Astrocyte of the spinal cord (primary cell): ENCODE measurements at places on chromosomes 13 and 19.
A peak's percentile ranks its signal among the peaks of the same experiment; 100 is the strongest.

DNA sequence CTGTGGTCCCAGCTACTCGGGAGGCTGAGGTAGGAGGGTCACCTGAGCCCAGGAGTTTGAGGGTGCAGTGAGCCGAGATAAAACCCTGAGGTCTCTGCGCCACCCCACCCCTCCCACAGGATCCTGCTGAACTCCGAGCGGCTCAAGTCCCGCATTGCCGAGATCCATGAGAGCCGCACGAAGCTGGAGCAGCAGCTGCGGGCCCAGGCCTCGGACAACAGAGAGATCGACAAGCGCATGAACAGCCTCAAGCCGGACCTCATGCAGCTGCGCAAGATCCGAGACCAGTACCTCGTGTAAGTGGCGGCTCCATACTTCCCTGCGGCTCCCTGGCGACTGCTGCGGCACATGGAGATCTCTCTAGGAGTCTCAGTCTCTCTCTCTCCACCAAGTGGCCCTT is 6.6 kb upstream of the IFI30 start:
- no peak for DNase-seq

- no peak for DNase-seq
These were observed 83.9 kb upstream of the IRS2 start for GRCh38 chr13:109870274-109870673.

DNA sequence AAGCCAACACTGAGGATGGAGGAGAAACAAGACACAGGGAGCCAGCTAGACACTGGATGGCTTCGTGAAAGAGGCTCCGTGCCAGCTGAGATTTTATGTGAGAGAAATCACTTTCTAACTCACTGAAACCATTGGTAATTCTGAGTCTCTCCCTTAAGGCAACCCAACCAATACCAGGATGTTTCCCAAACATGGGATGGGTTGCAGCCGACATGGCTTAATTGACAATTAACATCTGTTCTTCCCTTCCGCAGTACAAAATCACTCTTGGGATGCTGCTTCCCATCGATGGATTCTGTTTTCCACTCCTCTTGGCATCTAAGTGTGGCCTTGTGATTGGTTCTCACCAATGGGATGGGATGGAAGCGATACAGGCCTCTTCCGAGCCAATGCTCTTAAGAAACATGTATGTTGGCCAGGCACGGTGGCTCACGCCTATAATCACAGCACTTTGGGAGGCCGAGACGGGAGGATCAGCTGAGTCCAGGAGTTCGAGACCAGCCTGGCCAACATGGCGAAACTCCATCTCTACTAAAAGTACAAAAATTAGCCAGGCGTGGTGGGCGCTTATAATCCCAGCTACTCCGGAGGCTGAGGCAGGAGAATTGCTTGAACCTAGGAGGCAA is 2.3 kb upstream of the ZNF787 start:
- DNase-seq, result no peak

- DNase-seq, result no peak
These were observed 251.3 kb upstream of the ATXN8OS start for GRCh38 chr13:69856331-69856730.

GRCh38 chr19:55836340-55836739 is at the start of gene NLRP4:
TSS of gene NLRP4 (plus strand) at chr19:55836540. CDS start at chr19:55852081, 15,541 bp downstream.
- DNase-seq, result no peak

- no peak for DNase-seq
These were observed 38.7 kb downstream of the SIAH3 start for GRCh38 chr13:45812695-45813372.

DNA sequence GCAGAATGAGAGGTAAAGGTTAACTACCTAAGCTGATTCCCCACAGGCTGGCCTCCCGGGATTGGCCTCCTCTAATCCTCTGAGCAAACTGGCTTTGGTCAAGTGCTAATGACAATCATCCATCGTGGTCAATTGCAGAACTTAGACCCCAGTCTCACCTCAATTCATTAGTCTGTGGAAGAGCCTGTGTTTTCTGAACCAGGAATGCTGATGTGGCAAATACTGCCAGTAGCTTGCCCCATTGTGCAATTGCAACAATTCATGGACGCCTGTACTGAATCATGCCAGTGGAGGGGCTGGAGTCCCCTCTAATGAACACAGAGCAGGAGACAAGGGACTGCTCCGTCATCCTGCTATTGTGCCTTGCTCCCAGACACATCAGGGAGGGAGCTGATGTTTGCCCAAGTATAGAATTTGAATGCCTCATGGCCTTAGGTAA is 1256.5 kb downstream of the EFNB2 start:
- no peak for DNase-seq

DNA sequence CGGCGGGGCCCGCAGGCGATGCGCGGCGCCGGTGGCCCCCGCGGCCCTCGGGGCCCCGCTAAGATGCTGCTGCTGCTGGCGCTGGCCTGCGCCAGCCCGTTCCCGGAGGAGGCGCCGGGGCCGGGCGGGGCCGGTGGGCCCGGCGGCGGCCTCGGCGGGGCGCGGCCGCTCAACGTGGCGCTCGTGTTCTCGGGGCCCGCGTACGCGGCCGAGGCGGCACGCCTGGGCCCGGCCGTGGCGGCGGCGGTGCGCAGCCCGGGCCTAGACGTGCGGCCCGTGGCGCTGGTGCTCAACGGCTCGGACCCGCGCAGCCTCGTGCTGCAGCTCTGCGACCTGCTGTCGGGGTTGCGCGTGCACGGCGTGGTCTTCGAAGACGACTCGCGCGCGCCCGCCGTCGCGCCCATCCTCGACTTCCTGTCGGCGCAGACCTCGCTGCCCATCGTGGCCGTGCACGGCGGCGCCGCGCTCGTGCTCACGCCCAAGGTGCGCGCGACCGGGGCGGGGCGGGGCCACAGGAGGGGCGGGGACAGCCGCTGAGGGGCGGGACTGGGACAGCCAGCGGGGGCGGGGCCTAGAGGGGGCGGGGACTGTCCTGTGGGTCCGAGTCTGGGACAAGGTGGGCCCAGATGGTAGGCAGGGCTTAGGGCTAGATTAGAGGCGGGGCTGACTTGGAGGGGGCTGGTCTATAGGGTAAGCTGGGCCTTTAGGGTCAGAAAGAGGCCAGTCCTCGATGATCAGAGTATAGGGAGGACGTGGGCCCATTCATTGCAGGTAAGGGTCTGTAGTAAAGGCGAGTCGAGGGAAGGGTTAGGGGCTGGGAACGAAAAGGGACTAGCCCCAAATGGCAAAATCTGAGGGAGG is 5.1 kb downstream of the GRIN2D start:
- DNase-seq, result peak; percentile 86

GRCh38 chr19:16846901-16847300 is 17.7 kb downstream of the SIN3B start:
- DNase-seq, result no peak

DNA sequence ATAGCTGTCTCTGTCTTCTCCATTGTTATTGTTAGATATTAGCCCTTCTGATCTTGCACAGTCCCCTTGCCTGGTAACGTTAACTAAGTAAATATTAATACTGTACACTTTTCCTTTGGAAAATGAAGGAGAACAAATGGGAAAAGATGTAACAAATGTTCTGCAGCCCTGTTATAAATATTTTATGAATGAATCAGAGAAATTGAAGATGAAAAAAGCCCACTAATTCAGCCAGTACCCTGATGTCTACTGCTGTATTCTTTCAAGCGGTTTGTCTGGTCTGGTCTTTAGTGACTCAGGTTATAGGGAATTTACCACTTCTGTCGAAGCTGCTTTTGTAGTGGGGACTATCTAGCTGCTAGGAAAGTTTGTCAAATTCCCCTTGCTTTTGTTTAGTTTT is 121.0 kb downstream of the COG6 start:
- DNase-seq, result peak; percentile 91

DNA sequence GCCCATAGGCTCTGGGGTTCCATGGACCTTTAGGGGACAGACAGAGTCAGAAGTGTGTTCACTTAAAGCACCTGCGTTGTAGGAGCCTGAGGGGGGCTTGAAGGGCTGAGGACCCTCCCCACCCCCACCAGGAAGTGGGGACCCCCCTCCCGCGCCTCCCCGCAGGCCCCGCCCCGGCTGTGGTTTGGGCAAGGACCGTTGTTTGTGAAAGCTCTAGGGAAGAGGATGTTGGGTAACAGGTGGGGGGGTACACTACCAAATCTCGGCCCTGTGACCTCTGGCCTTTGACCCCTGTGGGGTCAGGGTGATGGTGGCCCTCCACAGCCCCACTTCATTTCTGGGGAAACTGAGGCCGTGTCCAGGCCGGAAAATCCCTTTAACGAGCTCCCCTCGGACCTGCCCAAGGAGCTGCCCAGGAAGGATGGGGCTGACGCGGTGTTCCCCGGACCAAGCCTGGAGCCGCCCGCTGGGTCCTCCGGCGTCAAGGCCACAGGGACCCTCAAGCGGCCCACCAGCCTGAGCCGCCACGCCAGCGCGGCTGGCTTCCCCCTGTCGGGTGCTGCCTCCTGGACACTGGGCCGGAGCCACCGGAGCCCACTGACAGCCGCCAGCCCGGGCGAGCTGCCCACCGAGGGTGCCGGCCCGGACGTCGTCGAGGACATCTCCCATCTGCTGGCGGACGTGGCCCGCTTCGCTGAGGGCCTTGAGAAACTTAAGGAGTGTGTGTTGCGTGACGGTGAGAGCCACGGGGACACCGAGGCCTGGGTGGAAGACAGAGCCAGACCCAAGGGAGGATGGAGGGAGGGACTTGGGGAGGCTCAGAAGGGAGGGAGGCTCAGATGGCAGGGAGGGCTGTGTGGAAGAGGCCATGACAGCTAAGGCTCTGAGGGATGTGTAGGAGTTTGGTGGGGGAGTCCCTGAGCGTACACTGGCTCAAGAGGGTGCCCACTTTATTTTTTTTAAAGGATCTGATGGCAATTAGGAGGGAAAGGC is 1.3 kb downstream of the ARHGAP45 start:
- DNase-seq, result no peak

DNA sequence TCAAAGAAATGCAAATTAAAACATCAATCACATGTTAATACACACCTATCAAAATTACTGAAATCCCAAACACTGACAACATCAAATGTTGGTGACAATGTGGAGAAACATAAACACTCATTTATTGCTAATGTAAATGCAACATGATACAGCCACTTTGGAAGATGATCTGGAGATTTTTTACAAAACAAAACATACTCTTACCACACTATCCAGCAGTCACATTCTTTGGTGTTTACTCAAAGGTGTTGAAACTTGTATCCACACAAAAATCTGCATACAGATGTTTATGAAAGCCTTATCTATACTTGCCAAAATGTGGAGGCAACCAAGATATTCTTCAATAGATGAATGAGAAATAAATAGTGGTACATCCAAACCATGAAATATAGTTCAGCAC is 1219.5 kb upstream of the PCDH20 start:
- DNase-seq, result no peak

- DNase-seq, result peak; percentile 17
These were observed 31.9 kb downstream of the ATP4B start for GRCh38 chr13:113625965-113626721.

DNA sequence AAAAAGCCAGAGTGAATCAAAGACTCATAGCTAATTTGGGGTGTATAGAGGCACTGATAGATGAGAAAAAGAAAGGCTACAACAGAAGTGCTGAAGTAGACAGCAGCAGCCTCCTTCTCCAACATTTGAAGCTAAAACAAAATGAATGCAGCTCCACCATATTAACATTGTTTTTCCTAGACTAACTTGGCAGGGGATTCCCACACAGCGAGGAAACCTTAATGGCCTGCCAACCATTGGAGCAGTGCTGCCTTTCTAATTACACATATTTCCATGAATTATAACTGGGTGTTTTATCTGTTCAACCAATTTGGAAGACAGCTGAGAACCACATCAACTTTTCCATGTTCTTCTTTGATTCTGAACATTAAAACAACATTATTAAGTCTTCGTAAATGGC is 478.6 kb downstream of the LIG4 start:
- DNase-seq, result no peak

DNA sequence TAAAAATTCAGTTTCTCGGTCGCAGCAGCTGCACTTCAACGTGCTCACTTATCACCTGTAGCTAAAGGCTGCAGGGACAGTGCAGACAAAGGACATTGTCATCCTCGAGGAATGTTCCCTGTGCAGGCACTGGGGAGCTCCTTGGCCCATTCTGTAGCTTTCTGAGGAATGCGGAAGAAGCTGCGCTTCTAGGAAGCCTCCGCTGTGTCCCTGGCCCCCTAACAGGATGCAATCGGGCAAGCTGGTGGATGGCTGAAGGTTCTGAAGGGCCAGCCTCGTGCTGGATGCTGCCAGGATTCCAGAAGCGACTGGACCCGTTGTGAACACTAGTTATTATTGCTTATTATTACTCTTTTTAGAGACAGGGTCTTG is 8.1 kb downstream of the ANO8 start:
- no peak for DNase-seq

DNA sequence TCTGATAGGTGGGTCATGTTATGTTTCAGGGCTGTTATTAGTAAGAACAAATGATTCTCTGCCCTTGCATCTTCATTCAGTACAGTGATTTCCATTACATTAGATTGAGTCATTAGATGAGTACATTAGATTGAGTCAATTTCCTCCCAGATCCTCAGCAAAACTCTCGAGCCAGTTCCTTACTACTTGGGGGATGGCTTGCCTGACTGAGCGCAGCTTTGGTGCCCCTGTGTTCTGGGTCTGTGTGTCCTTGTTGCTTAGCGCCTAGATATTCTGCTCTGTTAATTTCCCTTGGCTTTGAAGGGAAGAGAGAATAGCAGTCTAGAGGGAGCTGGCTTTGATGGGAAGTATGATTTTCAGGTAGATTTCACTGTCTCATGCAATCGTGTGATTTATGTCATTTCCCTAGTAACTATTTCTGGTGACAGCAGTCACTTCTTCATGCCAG is 19.1 kb upstream of the SCEL start:
- peak; percentile 77 for DNase-seq

GRCh38 chr19:23470873-23471545 is 75.7 kb upstream of the ZNF91 start:
- no peak for DNase-seq

DNA sequence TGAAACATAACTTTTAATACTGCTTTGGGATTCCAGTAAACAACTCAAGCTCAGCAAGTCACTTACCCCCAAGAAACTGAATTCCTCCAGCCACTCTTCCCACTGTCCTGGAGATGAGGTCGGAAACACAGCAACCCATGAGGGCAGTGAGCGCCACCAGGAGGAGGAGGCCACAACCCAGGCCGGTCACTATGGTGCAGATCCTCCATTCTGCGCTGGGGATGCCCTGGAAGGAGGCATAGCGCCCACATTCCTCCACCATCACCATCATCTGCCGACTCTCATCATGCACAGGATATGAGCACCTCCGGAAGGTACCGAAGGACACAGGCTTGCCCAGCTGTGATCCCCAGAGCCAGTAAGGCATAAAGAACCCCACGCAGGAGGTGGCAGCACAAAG is 2.2 kb downstream of the LHFPL6 start:
- DNase-seq, result peak; percentile 47

DNA sequence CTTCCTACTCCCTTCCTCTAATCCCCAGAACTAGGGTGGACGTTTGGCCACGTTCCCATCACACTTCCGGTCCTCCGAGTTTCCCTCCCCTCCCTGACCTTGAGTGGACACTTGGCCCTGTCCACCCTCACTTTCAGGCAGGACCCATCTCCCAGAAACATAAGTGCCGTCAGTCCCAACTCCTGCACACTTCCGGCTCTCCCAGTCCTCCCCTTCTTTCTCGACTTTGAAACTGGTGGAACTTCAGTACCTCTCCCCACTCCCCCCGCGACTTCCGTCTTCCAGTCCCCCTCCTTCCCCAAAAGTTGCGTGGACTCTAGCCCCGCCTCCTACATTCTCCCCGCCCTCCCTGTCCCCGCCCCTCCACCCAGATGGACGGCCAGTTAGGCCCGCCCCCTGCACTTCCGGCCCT is 278 bp upstream of the ZNF274 start:
- no peak for DNase-seq

GRCh38 chr19:13691569-13692435 is 72.5 kb upstream of the MRI1 start:
- peak; percentile 69 for DNase-seq

- DNase-seq, result peak; percentile 25
These were observed 295.9 kb downstream of the GPC6 start for GRCh38 chr13:93522501-93522900.
